ENCODE measurements at places on chromosomes 1 and 21.

DNA sequence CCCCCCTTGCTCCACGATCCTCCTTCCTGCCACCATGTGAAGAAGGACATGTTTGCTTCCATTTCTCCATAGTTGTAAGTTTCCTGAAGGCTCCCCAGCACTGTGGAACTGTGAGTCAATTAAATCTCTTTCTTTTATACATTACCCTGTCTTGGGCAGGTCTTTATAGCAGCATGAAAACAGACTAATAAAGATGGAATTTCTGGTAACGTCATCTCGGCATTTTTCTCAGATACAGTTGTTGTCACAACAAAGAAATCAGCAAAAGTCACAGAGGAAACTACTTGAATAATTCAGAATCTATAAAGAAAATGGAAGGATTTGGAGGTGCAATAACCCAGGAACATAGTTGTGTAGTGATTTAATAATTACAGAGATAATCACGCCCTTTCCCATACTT lies 4.4 kb downstream of the APCS start:
- DNase-seq: no peak

DNA sequence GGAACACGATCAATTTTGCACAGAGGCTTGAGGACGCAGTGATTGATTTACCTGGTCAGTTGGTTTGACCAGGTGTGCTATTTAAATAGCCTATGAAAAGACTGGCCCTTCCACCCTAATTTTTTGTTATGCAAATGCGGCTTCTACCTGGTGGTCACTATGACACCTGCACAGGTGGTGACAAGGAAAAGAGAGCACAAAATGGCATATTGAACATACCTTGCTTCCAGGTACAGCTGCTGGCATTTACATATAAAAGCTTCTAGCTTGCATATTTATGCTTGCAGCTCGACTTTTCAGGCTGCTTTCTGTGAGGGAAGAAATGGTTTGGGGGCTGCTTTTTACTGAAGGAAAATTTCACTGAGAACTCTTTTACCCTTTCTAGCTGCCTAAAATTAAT lies 15.3 kb upstream of the FMO4 start:
- DNase-seq: no peak

DNA sequence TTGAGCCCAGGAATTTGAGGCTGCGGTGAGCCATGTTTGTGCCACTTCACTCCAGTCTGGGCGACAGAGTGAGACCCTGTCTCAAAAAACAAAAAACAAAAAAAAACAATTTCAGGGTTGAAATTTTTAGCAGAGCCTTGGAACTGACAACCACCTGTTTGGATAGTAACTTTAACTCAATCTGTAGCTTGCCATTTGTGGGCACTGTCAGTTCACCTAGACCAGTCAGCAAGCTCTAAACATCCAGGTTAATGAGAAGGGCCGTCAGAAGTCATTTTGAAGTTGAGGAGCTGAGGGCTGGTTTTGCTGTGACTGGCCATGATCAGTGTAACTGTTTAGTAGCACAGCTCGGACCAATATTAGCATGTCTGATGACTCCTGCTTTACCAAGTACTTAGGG lies 8.4 kb downstream of the TRAPPC10 start:
- no peak for DNase-seq

- no peak for DNase-seq
Observed at GRCh38 chr1:15177710-15178166, 24.2 kb downstream of the TMEM51 start.

DNA sequence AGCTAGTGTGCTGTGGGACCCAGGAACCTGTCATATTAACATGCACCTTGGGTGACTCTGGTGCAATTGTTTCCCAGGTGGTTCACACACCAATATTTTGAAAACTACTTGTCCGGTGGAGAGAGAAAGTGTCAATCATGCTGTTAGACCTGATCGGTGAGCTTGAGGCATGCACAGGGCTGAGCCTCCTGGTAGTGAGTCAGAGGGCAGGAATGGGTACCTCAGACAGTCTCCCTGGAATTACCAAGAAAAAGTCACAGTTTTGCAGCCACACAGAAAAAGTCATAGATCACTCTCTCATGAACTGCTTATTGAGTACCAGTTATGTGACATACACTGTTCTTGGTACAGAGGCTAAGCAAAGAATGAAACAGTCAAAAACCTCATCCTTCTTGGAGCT lies 140.1 kb upstream of the NFIA start:
- DNase-seq: no peak

DNA sequence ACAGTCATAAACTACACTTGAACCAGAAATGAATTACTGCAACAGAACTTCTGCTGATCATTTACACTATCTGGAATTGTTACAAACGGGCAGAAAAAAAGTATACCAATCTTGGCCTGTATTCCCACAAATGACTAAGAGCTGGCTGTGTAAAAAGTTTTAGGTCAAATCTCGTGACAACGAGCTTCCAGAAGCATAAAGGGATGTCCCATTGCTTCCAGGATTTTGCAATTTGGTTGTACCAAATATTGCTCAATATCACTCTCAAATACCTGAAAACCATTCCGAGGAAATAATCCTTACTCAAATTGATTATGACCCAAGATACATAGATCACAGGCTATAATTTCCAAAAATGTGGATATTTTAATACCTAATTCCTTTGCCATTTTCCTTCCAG lies 175.6 kb downstream of the TBX15 start:
- DNase-seq: no peak

DNA sequence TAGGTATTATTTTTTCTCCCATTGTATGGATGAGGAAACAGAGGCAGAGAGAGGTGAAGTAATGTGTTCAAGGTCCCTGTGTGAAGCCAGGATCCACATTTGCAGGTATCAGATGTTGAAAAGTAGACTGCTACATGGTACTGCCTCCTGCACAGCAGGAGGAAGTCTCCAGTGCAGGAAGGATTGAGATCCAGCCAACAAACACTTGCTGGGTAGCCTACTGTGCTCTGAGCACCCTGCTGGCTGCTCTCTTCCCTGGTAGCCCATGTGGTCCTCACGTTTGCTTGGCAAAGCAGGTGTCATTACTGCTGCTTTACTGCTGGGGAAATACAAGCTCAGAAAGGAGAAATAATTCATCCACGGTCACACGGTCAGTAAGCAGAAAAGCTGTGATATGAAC lies 21.3 kb upstream of the GRIK3 start:
- DNase-seq: no peak

GRCh38 chr1:206725109-206725963 lies 40.6 kb downstream of the MAPKAPK2 start:
- DNase-seq: no peak

DNA sequence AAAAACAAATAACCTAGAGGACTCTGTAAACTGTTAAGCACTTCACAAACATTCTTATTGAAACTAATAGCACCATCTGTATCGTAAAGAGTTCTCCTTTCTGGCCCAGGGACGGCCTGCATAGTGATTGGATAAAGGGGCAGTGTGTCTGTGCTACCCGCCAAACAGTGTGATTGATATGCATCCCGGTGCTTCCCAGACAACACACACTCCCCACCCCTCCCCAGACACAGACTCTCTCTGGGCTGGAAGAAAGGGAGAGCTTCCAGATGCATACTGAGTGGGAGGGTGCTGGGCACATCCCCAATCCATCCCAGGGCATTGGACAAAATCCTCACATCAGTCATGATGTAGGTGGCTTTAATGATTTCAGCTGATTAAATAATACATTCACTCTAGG lies 3.7 kb downstream of the HSD11B1 start:
- no peak for DNase-seq
